ENCODE measurements at places on chromosomes 5 and 9. TPM values are rescaled to one million over a fixed set of nuclear protein-coding genes. Genes with fewer than 3 reads are reported as not detected.

DNA sequence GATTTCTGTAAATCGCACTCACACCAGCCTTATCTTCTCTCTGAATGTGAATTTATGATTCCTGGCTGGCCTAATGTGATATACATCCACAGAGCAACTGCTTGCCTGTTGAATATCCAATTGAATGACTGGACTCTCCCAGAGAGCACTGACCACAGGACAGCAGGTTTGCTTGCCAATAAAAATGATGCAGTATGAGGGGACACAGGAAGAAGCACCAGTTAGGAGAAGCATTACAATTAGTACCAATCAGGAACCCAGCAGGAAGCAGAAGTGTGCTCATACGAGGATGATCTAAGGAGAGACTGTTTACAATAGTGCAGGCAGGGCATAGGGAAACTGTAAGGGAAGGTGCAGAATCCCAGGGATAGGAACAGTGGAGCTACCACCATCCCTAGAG lies 127.2 kb upstream of the ZNF366 start:
- H3K36me3 ChIP-seq = no peaks in the 10 kb centered on the region
- H3K27ac ChIP-seq = no peak overlapping the region
- H3K27me3 ChIP-seq = no peaks in the 10 kb centered on the region
- DNase-seq = no peak
- no peak overlapping the region for H3K4me3 ChIP-seq

GRCh38 chr9:92669527-92669889 lies 423 bp downstream of the IPPK start:
- DNase-seq = no peak
- H3K27ac ChIP-seq = peak overlapping the region; percentile 91
- no peaks in the 10 kb centered on the region for H3K27me3 ChIP-seq
- H3K4me1 ChIP-seq = peaks cover 29% of the 10 kb centered on the region

DNA sequence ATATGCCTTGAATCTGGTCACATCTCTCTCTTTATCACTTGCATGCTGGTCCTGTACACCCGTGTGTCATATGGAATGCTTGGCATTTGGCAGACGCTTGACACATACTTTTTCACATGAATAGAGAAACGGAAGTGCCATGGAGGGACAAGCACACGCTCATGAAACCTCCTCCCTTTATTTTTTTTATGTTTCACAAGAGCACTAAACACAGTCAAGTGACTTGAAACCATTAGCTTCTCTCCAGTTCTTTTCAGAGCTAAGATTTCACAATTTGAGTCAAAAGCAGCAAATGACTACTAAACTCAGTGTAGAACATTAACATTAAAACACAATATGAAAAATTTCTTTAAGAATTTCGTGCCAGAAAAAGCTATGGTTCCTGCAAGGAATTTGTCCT lies 151.1 kb downstream of the DOCK2 start:
- no peaks in the 10 kb centered on the region for H3K4me1 ChIP-seq
- no peaks in the 10 kb centered on the region for H3K27me3 ChIP-seq
- no peak for DNase-seq
- no peak overlapping the region for H3K4me3 ChIP-seq
- H3K27ac ChIP-seq = no peak overlapping the region
- no peaks in the 10 kb centered on the region for H3K36me3 ChIP-seq

DNA sequence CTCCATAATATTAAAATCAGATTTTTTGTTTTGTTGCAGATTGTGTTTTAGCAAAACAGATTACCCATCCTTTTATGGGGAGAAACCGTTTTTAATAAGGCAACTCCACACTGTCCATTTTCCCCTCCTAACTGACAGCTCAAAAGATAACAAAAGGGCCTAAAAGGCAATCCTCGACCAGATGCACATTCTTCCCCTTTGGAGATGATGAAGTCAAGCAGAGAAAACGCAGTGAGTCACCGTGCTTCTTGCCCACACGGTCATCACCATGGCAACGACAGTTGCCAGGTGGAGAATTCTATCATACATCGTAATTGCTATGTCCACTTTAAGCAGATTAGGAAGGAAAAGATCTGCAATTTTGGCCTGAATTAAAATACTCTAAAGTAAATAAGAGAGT lies 96.4 kb downstream of the DIRAS2 start:
- no peak overlapping the region for H3K4me3 ChIP-seq
- DNase-seq = no peak
- H3K27me3 ChIP-seq = no peaks in the 10 kb centered on the region
- H3K27ac ChIP-seq = no peak overlapping the region
- H3K36me3 ChIP-seq = no peaks in the 10 kb centered on the region
- no peaks in the 10 kb centered on the region for H3K4me1 ChIP-seq

- H3K4me3 ChIP-seq = no peak overlapping the region
- no peak overlapping the region for H3K27ac ChIP-seq
- no peaks in the 10 kb centered on the region for H3K27me3 ChIP-seq
- no peaks in the 10 kb centered on the region for H3K4me1 ChIP-seq
These were observed 164.9 kb downstream of the KDM4C start for GRCh38 chr9:6922680-6923079.

DNA sequence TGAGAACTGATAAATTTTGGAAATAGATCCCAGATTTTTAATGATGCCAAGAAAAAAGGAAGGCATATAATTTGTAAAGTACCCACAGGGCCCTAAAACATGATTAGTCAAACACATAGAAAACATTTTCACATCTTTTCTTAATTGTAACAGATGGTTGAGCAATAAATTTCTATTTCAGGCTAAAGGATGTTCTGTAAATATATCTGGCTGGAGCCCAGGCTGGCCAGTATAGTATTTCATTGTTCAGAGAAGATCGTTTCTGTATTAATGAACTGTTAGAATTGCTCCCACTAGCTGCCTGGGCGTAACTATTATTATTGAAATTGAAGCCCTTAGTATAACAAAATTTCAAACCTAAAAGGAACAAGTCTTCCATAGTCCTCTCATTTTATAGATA lies 105.3 kb upstream of the SMC2 start:
- no peaks in the 10 kb centered on the region for H3K27me3 ChIP-seq
- H3K36me3 ChIP-seq = no peaks in the 10 kb centered on the region
- H3K27ac ChIP-seq = no peak overlapping the region
- no peaks in the 10 kb centered on the region for H3K4me1 ChIP-seq
- no peak overlapping the region for H3K4me3 ChIP-seq

DNA sequence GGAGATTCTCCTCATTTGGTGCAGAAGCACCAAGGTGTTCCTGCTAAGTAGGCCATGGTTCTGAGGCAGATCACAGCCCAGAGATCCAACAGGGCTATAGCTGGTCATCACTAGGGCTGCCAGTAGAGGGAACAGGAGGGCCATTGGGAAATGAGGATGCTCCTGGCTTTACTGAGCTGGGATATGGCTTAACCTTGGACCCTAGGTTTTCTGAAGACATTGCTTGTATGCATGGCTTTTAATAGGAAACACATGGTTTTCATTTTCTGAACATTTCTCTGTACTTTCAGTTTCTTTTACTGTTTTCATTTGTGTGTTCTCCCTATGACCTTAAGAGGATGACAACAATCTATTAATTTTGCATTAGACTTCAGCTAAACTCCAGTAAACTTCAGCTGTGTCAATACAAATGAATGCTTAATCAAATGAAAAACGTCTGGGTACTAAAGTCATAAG lies at the start of gene IFNW1:
IFNW1 (minus strand) TSS at position 406 of the 456 bp plus-strand sequence; CDS start at position 144, 262 bp downstream.
- no peaks in the 10 kb centered on the region for H3K27me3 ChIP-seq
- H3K4me3 ChIP-seq = no peak within 1 kb of the TSS
- no peak within 1 kb of the TSS for H3K27ac ChIP-seq
- H3K4me1 ChIP-seq = peaks cover 6% of the 10 kb centered on the region
- no peaks in the 10 kb centered on the region for H3K36me3 ChIP-seq
- DNase-seq = no peak

GRCh38 chr5:151181818-151182523 lies 24.4 kb upstream of the ANXA6 start:
- H3K4me3 ChIP-seq = no peak overlapping the region
- no peak overlapping the region for H3K27ac ChIP-seq
- peaks cover 21% of the 10 kb centered on the region for H3K36me3 ChIP-seq
- H3K4me1 ChIP-seq = no peaks in the 10 kb centered on the region
- DNase-seq = no peak

- no peak overlapping the region for H3K27ac ChIP-seq
- peaks cover 2% of the 10 kb centered on the region for H3K27me3 ChIP-seq
These were observed 47.5 kb upstream of the ARAP3 start for GRCh38 chr5:141729387-141730006.

DNA sequence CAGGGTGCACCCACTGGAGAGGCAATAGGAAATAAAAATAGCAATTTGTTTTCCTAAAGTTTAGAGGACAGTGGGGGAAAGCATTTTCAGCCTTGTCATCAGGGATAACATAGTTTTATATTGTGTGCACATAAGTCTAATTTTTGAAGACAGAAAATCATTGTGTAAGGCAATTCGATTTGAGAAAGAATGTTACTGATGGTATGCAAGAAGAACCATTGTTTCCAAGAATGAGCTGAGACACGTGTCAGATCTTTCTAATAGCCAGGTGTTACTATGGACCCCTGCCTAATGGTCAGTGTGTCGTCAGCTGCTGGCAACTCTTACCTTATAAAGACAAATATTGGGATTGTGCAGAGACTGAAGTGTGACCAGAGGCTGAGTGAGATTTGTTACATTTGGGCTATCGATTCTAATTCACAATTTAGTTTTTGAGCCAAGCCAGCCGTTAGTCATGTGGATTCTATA lies 67.1 kb upstream of the PPP2R2B start:
- no peak overlapping the region for H3K27ac ChIP-seq
- H3K27me3 ChIP-seq = no peaks in the 10 kb centered on the region
- no peak overlapping the region for H3K4me3 ChIP-seq

GRCh38 chr5:132546108-132546507 lies 2.8 kb upstream of the IL5 start:
- H3K27me3 ChIP-seq = no peaks in the 10 kb centered on the region
- H3K4me1 ChIP-seq = no peaks in the 10 kb centered on the region
- DNase-seq = no peak
- H3K4me3 ChIP-seq = no peak overlapping the region
- no peak overlapping the region for H3K27ac ChIP-seq
- no peaks in the 10 kb centered on the region for H3K36me3 ChIP-seq

GRCh38 chr9:24793787-24794186 lies 248.1 kb upstream of the IZUMO3 start:
- no peaks in the 10 kb centered on the region for H3K27me3 ChIP-seq
- H3K27ac ChIP-seq = no peak overlapping the region
- H3K4me3 ChIP-seq = no peak overlapping the region
- H3K36me3 ChIP-seq = no peaks in the 10 kb centered on the region
- H3K4me1 ChIP-seq = no peaks in the 10 kb centered on the region

- no peaks in the 10 kb centered on the region for H3K36me3 ChIP-seq
- no peak for DNase-seq
- no peak overlapping the region for H3K27ac ChIP-seq
- H3K4me1 ChIP-seq = no peaks in the 10 kb centered on the region
- H3K4me3 ChIP-seq = no peak overlapping the region
- no peaks in the 10 kb centered on the region for H3K27me3 ChIP-seq
These were observed 865.0 kb downstream of the NR2F1-AS1 start for GRCh38 chr5:92715946-92716520.

- no peaks in the 10 kb centered on the region for H3K36me3 ChIP-seq
- H3K4me1 ChIP-seq = no peaks in the 10 kb centered on the region
- no peaks in the 10 kb centered on the region for H3K27me3 ChIP-seq
- H3K4me3 ChIP-seq = no peak overlapping the region
These were observed 179.1 kb downstream of the MUSK start for GRCh38 chr9:110847671-110848070.

GRCh38 chr5:139061856-139062255 lies 136.3 kb downstream of the SIL1 start:
- no peak overlapping the region for H3K4me3 ChIP-seq
- H3K4me1 ChIP-seq = no peaks in the 10 kb centered on the region
- DNase-seq = no peak
- no peaks in the 10 kb centered on the region for H3K27me3 ChIP-seq

GRCh38 chr9:123470991-123471770 lies 115.2 kb downstream of the CRB2 start:
- no peaks in the 10 kb centered on the region for H3K27me3 ChIP-seq
- DNase-seq = no peak

GRCh38 chr5:149153193-149153750 lies 12.0 kb downstream of the ABLIM3 start:
- H3K27ac ChIP-seq = no peak overlapping the region
- H3K4me1 ChIP-seq = no peaks in the 10 kb centered on the region
- DNase-seq = no peak

GRCh38 chr9:20562051-20562450 lies 60.2 kb downstream of the MLLT3 start:
- no peaks in the 10 kb centered on the region for H3K36me3 ChIP-seq
- H3K27me3 ChIP-seq = no peaks in the 10 kb centered on the region
- no peak for DNase-seq
- peaks cover 48% of the 10 kb centered on the region for H3K4me1 ChIP-seq
- no peak overlapping the region for H3K27ac ChIP-seq

GRCh38 chr9:2815661-2816060 lies 28.2 kb downstream of the PUM3 start:
- no peak overlapping the region for H3K4me3 ChIP-seq
- H3K27ac ChIP-seq = no peak overlapping the region
- DNase-seq = no peak
- peaks cover 32% of the 10 kb centered on the region for H3K36me3 ChIP-seq

DNA sequence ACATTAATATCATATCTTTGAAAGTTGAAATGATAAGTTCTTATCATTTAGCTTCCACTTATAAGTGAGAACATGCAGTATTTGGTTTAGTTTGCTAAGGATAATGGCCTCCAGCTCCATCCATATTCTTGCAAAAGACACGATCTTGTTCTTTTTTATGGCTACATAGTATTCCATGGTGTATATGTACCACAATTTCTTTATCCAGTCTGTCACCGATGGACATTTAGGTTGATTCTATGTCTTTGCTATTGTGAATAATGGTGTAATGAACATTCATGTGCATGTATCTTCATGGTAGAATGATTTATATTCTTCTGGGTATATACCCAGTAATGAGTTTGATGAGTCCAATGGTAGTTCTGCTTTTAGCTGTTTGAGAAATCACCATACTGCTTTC lies 135.0 kb upstream of the PRR16 start:
- no peaks in the 10 kb centered on the region for H3K4me1 ChIP-seq
- no peaks in the 10 kb centered on the region for H3K27me3 ChIP-seq
- H3K4me3 ChIP-seq = no peak overlapping the region
- no peak for DNase-seq

- H3K27ac ChIP-seq = no peak overlapping the region
- H3K36me3 ChIP-seq = no peaks in the 10 kb centered on the region
- no peaks in the 10 kb centered on the region for H3K27me3 ChIP-seq
- no peaks in the 10 kb centered on the region for H3K4me1 ChIP-seq
- H3K4me3 ChIP-seq = no peak overlapping the region
These were observed 24.3 kb upstream of the KCNIP1 start for GRCh38 chr5:170479484-170479883.

The FAM221B gene
- not detected for polyA plus RNA-seq

The MYMK gene
- polyA plus RNA-seq = not detected

The CA9 gene
- not detected for polyA plus RNA-seq

The CTNNA1 gene
- polyA plus RNA-seq = 0.78 TPM

The LTC4S gene
- 1.2 TPM for polyA plus RNA-seq

The CARD9 gene
- 0.18 TPM for polyA plus RNA-seq

The NR2F1-AS1 gene
- not detected for polyA plus RNA-seq

The RXRA gene
- 0.31 TPM for polyA plus RNA-seq
